ENCODE measurements at places on chromosomes 1 and 21.

DNA sequence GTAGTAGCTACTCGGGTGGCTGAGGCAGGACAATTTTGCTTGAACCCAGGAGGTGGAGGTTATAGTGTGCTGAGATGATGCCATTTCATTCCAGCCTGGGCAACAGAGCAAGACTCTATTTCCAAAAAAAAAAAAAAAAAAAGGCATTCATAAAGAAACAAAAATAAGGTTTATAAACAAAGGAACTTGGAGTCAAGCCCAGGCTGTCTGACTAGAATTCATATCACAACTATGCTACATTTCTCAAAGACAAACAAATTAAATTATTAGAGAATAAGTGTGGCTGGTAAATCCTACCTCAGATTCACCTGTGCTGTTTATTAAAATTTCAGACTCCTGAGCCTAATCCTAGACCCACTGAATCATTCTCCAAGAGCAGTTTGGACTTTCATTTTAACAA is 4.2 kb downstream of the GCLM start:
- DNase-seq: no peak

GRCh38 chr1:55504306-55504731 is 289.2 kb upstream of the USP24 start:
- no peak for DNase-seq

GRCh38 chr1:209650454-209650853 is 1.8 kb downstream of the LAMB3 start:
- DNase-seq: no peak

DNA sequence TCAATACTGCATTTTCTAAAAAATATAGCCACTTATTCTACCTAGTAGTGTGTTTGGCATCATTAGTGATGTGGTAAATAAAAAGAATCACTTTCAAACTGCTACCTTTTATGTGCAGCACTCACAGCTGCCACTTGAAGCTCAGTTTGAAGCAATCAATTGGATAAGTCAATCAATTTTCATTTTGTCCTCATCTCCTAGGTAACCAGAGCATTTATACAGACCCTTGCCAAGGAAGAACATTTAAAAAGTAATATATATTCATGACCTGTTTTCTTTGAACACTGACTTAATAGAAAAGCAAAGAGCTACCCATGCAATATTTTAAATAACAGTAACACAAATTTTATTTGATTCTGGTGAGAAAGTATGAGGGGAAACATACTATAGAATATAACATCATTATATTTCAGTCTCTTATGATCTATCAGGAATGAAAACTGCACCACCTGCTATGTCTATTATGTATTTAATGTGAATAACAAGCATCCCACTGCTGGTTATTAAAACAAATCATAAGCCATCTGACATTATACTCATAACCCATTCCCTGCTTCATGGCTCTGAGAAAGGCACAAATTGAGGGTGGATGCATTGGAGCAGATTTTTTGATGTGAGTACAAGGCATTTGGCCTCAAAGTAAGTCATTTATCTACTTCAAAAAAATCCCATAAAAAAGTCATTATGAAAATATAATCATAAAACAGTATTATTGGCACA is 168.4 kb upstream of the C21orf91 start:
- no peak for DNase-seq

GRCh38 chr1:84442256-84442655 is 36.8 kb upstream of the RPF1 start:
- DNase-seq: no peak

DNA sequence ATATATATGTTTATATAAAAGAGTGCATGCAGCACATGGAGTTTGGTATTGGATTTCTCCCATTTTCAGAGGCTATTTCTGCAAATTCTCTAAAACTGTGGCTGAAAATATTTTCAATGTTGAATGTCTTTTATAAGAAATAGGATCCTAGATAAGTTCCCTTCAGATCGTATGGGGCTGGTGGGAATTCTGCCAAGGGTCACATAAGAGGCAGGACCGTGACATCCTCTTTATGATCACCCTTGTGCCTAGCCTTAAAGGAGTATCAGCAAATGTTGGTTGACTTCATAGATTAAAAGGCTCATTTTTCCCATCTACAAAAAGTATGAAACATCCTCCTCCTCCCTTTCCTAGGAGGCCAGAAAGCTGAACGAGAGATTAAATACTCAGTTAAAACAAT is 1.3 kb upstream of the IFNAR2 start:
- DNase-seq: no peak

GRCh38 chr1:94808669-94809068 is 11.5 kb upstream of the SLC44A3 start:
- no peak for DNase-seq

DNA sequence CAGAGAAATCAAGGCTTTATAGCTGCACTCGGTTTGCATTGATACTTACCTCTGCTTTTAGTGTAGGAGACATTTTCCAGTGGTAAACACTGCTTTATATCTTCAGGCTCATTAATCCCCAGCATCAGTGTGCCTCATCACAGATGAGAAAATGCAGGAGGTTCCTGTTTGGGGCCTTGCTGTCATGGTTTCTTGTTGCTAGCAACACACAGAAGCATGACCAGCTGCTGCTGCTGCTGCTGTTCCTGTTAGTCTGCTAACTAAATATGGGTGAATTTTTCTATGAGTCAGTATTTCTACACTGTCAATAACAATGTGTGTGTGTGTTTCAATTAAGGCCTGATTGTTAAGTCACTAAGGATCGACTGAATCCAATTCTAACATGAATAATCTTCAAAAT is 85.8 kb upstream of the RGS1 start:
- no peak for DNase-seq

GRCh38 chr1:209652873-209653401 is 712 bp upstream of the LAMB3 start:
- no peak for DNase-seq

- no peak for DNase-seq
Measured at GRCh38 chr1:85495556-85495955, 30.6 kb upstream of the DDAH1 start.

GRCh38 chr1:227929751-227930472 is 17.8 kb downstream of the WNT9A start:
- DNase-seq: no peak

GRCh38 chr1:8678673-8679394 is 138.6 kb downstream of the RERE start:
- no peak for DNase-seq

GRCh38 chr1:207654320-207654719 is 9.4 kb downstream of the CR1L start:
- no peak for DNase-seq

DNA sequence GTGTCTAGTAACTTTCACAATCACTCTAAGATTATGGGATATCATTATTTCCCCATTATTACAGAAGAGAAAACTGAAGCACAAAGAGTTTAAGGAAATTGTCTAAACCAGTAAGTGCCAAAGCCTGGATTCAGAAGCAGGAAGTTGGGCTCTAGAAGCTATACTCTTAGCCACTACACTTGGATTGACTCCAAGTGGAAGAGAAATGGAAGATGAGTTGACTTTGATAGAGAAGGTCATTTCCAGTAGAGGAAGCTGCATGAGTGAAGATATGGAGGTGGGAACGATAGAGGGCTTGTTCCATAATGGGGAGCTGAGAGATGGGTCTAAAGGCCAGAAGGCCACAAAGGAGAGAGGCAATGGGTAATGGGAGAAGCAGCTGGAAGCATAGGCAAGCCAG is 11.7 kb upstream of the TDRD10 start:
- DNase-seq: no peak

DNA sequence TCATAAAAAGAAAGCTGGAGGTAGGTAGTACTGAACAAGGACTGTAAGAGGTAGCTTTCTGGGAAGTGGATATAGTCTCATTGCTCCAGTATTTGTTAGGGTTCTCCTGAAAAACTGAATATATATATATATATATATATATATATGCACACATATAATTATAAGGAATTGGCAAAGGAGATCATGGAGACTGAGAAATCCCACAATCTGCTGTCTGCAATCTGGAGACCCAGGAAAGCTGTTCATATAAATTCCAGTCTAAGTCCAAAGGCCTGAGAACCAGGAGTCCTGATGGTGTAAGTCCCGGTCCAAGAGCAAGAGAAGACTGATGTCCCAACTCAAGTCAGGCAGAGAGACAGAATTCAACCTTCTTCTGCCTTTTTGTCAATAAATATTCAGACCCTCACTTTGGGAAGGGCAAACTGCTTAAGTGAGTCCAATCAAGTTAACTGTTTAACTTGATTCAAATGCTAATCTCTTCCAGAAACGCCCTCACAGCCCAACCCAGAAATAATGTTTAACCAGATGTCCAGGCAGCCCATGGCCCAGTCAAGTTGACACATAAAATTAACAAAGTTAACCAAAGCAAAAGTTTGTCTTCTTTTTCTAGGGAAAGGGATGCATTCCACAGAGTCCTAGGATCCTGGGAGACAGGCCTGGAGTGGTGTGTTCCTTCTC is 225.3 kb upstream of the KAZN start:
- DNase-seq: no peak

GRCh38 chr21:38702196-38702595 is 103.5 kb upstream of the ETS2 start:
- no peak for DNase-seq

GRCh38 chr1:101905283-101905835 is 91.4 kb downstream of the OLFM3 start:
- DNase-seq: no peak

GRCh38 chr1:108046026-108046425 is 81.0 kb upstream of the VAV3 start:
- DNase-seq: no peak

GRCh38 chr1:163367721-163368120 is 46.0 kb downstream of the NUF2 start:
- no peak for DNase-seq

- DNase-seq: no peak
Measured at GRCh38 chr1:182626527-182626926, 22.3 kb upstream of the RGS16 start.

GRCh38 chr21:15932726-15933125 is 202.9 kb downstream of the USP25 start:
- no peak for DNase-seq

- DNase-seq: no peak
Measured at GRCh38 chr1:63887809-63888208, 114.0 kb downstream of the ROR1 start.

GRCh38 chr21:25744854-25745253 is 10.1 kb downstream of the GABPA start:
- DNase-seq: no peak

- no peak for DNase-seq
Measured at GRCh38 chr1:27037518-27037917, 24.9 kb upstream of the TENT5B start.

DNA sequence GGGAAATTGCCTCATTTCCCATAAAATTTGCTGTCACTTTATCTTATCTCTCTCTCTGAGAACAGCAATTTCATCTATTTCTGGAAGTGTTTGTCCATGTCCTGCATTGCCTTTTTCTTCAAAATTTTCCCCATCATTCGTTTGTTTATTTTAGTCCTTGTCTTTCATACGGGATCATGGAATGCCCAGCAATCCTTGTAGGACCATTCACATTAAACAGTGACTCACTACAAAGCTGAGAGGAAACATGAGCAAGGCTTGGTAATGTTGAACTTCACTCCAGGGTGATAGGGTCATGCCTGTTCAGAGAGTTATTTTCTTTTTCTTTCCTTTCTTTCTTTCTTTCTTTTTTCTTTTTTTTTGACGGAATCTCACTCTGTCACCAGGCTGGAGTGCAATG is 32.2 kb upstream of the HNRNPU start:
- no peak for DNase-seq

- no peak for DNase-seq
Measured at GRCh38 chr1:53755874-53756273, 16.9 kb upstream of the GLIS1 start.

- DNase-seq: no peak
Measured at GRCh38 chr21:41819236-41819855, 52.5 kb upstream of the RIPK4 start.

DNA sequence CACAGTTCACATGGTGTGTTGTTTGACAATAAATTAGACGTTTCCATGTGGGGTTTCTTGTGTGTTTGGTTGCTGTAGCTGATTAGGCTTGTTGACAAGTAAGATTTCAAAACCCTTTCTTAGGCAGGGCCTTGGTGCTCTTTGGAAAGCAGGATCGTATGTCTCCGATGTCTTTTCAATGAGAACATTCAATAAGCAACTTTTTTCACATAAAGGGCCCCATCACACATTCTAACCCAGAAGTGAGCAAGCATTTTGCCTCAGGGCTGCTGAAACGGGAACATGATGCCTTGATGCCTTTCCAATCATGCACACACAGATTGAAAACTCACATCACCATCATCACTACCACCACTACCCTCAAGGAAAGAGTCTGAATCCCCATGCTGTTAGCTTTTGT is 33.1 kb downstream of the LPAR3 start:
- DNase-seq: no peak

DNA sequence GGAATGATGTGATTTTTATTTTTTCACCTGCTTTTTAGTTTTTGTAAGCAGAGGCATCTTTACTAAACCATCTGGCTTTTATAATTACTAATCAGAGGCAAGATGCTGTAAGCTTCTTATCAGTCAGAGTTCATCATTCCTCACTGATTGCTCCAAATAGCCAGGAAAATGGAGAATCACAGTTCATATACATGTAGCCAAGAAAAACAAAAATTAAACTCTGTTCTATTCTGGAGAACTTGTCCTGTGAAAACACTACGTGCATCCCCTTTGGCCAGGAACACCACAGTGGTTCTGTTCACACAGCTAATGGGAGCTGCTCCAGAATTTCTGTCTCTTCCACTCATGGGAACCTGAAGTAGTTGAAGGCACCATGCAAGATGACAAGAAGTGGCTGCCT is 725.5 kb upstream of the CHRM3 start:
- DNase-seq: no peak

DNA sequence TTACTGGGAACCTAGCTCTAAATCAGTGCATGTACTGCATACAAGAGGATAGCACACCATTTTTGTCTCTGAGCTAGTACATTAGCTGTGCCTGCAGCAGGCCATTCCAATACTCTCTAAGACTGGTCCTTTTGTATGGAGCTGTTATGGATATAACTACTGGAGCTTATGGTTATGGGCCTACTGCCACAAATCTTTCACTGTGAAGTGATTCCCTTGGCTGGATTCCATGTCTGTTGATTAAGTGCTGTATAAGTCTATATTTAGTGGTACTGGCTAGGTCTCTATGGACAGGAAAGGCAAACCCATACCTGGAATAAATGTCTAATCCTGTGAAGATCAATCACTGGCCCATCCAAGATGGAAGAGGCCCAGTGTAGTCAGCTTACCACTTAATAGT is 12.0 kb downstream of the ZFYVE9 start:
- no peak for DNase-seq

DNA sequence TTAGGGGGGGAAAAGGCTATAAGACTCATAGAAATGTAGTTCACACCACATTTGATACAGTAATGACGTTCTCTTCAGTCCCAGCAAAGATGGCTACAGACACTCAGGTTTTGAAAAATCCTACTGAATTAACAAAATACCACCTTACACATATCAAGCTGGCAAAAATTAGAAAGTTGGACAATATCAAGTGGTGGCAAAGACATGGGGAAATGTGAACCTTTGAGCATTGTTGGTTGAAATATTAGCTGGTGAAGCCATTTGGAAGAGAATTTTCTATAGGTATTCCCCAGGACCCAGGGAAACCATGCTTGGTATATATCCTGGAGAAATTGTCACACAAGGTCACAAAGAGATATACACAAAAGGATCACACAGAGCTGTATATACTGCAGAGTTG is 163.0 kb downstream of the ADSS2 start:
- no peak for DNase-seq
